NCI-H524 (cell line): ENCODE measurements at places on chromosomes 1 and 21.

GRCh38 chr1:31183927-31184554 lies 55.6 kb downstream of the NKAIN1 start:
- peak; percentile 55 for DNase-seq

- DNase-seq, result no peak
Observed at GRCh38 chr1:165949335-165950130, 122.1 kb downstream of the UCK2 start.

DNA sequence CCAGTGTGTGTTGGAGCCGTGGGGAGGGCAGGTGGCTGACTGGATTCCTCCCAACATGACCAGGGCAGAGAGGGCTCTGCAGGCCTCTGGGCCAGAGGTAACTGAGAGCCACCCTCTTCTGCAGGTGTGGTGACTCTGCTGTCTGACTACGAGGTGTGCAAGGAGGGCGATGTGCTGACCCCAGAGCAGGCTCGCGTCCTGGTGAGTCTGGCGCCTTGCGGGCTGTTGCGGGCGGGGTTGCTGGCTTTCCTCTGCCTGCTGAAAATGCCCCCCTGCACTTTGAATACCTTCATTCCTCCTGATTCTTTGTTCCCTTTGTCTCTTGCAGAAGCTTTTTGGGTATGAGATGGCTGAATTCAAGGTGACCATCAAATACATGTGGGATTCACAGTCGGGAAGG lies 6.7 kb downstream of the MRTO4 start:
- DNase-seq, result no peak

- DNase-seq, result peak; percentile 61
Observed at GRCh38 chr1:155591770-155592169, 18.2 kb upstream of the MSTO1 start.

DNA sequence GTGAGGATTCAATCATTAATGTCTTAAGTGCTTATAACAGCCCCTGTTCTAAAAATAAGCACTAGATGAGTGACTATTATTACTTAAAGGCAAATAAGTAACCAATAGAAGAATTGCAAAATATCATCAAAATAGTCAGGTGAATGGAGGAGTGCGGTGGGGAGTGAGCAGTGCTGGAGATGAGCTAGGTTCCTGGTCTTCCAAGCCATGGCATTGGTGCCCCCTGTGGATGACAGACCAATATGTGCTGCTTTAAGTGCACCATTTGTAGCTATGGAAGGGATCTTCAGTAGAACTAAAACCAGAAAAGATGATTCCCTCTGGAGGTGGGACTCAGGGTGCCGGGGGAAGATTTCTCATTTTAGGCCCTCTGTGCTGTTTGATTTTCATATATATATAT lies 46.1 kb upstream of the SLC30A1 start:
- peak; percentile 26 for DNase-seq

GRCh38 chr1:176795929-176796328 lies 333.0 kb downstream of the PAPPA2 start:
- no peak for DNase-seq

- DNase-seq, result no peak
Observed at GRCh38 chr1:23044035-23044434, 24.8 kb downstream of the KDM1A start.

GRCh38 chr1:13583595-13583965 lies at the start of gene PDPN:
Gene PDPN, plus strand, starts transcription at chr1:13583832. Its CDS starts 202 bp downstream, at chr1:13584034.
- peak; percentile 34 for DNase-seq

DNA sequence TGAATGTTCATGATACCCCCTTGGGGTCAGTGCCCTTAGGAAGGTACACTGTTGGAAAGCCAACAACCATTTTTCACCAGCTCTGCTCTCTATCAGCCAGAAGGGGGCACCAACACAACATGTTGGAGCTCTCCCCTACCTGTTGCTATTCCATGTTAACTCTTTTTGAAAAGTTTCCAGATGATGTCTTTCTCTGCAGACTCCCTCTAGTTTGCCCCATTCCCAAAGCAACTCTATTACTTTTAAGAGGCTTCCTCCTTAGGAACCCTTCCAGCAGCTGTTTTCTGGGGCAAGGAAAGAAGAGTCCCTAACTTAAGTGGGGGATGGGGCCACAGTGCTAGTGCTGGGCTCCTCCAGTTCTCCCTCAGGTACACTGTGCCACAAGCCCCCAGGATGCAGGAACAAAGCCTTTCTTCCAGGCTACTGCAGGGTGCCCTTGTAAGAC lies 22.9 kb upstream of the NDC1 start:
- peak; percentile 6 for DNase-seq

- DNase-seq, result no peak
Observed at GRCh38 chr1:31159323-31159722, 80.4 kb downstream of the NKAIN1 start.

- no peak for DNase-seq
Observed at GRCh38 chr1:33387625-33388024, 43.3 kb downstream of the PHC2 start.

- DNase-seq, result no peak
Observed at GRCh38 chr1:22123071-22123390, 19.9 kb downstream of the WNT4 start.

GRCh38 chr21:33402001-33402979 lies 923 bp upstream of the IFNGR2 start:
- peak; percentile 6 for DNase-seq

- no peak for DNase-seq
Observed at GRCh38 chr1:158830904-158831507, at the start of gene MNDA. Gene MNDA, plus strand, starts transcription at chr1:158831351. Its CDS starts 10,803 bp downstream, at chr1:158842154.

- DNase-seq, result no peak
Observed at GRCh38 chr1:45640293-45640692, 16.4 kb upstream of the CCDC17 start.

DNA sequence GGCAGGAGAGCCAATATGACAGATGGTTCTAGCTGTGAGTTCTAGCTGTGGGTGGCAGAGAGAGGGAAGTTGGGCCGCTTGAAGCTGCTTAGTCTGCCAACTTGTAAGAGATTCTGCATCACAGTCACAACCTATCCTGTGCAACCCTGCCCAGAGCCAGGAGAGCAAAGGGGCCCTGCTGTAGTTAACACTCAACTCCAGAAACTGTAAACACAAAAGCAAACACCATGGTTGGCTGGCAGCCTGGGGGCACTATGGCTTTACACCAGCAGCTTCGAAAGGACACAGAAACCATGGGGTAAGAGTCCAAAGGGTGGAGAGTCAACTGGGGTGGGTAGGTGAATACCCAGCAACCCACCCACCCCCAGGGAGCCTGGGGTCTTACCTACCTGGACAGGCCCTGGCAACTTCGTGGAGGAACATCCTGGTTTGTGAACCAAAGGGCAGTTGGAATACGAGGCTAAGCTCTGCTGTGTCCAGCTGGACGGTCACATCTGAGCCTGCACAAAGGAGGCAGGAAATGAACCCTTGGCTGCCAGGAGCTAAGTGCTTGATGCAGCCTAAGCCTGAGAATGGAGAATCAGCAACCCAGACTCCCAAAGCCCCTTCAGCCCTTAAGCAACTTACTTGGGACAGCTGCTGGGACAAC lies 6.4 kb downstream of the INPP5B start:
- DNase-seq, result peak; percentile 21

DNA sequence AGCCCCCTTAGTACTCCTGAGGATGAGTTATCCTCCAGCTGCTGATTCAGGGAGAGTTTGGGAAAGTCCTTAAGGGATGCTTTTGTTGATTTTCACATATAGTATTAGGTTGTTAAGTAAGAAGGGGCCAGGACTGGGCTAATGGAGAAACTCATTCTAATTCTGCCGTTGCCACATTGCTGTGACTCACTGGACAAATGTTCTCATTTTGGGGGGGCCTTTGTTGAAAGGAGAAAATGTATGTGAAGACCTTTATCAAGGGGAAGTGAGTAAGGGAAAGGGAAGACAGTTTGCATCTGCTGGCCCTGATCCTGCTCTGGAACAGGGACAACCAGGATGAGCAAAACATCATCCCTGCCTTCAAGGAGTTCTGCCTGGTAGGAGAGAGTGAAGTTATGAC lies 123.2 kb upstream of the FGGY start:
- DNase-seq, result no peak
